Frontal cortex (tissue), 4 donors: ENCODE measurements at places on chromosomes 1 and 21. TPM values are rescaled to one million over a fixed set of nuclear protein-coding genes. Genes with fewer than 3 reads are reported as not detected.

Gene CYP4A22
- not detected for total RNA-seq

Gene CLCA4
- not detected for total RNA-seq

Gene LCA5L
- under 0.01 TPM for total RNA-seq

Gene OTUD3
- total RNA-seq: 9.8 TPM

Gene FUCA1
- 21.6 TPM for total RNA-seq

Gene CLEC20A
- not detected for total RNA-seq

Gene OPTC
- not detected for total RNA-seq

Gene MPL
- not detected for total RNA-seq
